Stimulated activated CD4-positive, alpha-beta T cell treated with anti-CD3 and anti-CD28 coated beads, Interleukin-15, amount 100 ng/mL, for 24 hours (primary cell): ENCODE measurements at places on chromosomes 3 and 15.
A peak's percentile ranks its signal among the peaks of the same experiment; 100 is the strongest.

DNA sequence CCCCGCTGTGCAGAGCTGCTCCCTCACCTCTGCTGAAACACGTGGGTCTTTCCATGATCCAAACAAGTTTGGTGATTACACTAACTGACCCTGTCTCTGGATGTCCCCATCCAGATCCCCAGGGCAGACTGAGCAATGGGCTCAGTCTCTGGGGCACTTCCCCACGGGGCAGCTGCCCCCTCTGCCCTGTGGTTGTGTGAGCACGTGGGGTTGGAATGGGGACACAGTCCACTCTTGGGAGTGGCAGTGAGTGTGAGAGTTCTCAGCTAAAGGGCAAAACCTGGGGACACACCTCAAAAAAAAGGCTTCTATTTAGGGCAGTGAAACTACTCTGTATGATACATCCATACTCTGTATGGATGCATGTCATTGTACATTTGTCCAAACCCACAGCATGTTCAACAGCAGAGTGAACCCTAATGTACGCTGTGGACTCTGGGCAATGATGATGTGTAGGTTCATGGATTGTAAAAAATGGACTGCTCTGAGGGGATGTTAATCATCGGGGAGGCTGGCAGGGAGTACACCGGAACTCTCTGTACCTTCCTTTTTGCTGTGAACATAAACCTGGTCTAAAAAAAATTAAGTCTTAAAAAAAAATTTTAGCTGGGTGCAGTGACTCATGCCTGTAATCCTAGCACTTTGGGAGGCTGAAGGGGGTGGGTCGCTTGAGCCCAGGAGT is 49.9 kb upstream of the BLM start:
- DNase-seq, result no peak

DNA sequence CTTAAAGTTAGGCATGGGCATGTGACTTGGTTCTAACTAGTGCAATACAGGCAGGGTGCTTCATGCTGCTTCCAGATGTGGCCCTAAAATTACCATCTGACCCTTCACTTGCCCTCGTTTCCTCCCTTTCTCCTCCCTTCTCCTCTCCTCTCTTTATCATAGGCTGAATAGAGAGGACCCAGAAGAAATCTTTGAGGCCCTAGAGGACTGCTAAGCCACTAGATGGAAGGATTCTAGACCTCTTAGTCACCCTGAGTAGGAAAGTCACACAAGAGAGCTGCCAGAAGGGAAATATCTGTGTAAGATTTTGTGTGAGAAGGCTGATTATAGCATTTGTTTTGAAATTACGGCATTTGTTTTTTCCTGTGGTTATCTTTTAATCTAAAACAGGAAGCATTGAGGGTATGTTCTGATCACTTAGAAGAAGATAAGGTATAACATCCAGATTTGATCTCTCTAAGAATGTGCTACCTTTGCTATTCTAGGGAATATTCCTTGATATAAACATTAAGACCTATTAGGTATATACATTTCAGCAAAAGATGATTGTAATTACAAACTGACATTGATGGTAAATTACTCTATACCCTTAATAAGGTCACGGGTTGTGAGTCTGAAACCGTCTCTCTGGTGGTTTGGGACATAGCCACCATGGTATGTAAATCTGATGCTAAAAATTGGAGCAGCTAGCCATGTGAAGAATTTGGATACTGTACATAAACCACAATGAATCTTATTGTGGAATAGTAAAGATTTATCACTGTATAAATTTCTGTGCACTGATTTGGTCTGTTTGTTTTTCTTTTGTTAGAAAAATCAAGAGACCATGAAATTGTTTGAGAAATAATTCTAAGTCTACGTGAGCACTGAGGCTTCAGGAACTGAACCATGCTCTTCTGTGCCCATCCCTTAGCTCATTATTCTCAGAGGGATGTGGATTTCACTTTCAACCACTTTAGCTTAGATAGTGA is 84.1 kb downstream of the TP63 start:
- no peak for DNase-seq

DNA sequence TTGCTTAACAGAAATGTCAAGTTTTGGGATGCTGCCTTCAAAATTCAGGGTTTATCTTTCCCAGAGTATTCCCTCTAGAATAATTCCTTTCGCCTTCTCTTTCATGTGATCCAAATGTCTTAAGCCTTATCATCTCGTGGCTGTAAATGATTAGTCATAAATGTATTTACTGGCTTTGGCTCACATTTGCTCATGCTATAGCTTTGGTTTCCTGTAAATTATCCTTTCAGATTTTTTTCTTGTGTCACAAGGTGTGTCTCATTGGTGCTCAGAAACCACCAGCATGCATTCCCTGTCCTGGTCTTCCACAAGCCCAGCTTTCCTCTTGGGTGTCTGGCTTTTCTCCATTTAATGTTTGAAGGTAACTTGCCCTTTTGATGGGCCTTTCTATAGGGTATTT is 692.7 kb upstream of the ALCAM start:
- DNase-seq, result no peak

- DNase-seq, result no peak
Measured at GRCh38 chr3:124032311-124032880, 40.5 kb upstream of the ROPN1 start.

DNA sequence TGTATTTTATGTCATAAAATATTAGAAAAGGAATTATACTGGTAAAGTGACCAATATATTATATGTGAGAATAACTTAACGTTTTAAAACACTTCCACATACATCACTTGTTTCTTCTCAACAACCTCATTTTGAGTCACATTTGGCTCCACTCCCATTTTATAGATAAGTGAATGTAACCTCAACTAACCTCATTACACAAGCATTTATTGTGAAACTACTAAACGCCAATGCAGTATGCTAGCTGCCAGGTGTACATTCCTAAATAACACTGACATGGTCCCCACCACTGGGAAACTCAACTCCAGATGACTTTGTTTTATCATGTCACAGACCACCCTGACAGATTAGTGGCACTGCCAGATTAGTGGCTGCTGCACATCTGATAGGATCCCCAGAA is 249.7 kb upstream of the CNTN4 start:
- no peak for DNase-seq

GRCh38 chr15:99681990-99682389 is 51.2 kb downstream of the LYSMD4 start:
- no peak for DNase-seq

GRCh38 chr15:90262426-90262825 is 3.0 kb upstream of the NGRN start:
- no peak for DNase-seq

DNA sequence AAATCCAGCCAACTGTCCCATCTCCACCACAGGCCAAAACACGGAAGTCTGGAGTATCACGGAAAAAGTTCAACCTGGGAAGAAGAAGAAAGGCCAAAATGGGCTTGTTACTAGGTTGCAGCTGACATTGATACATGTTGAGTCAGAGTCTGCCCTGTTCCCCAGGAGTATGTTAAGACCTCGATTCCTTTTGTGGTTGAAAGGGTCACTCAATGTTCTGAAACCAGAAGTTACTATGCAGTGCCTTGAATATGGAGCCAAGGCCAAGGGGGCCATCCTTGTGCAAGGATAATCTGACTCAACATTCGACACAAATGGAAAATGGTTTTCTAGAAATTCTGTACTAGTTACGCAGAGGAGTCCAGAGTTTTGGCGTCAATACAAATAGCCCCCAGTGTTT is 104.2 kb downstream of the DGKG start:
- no peak for DNase-seq

GRCh38 chr3:34005886-34006285 is 207.5 kb downstream of the PDCD6IP start:
- no peak for DNase-seq

- no peak for DNase-seq
Measured at GRCh38 chr3:2765002-2765579, 345.1 kb downstream of the IL5RA start.

GRCh38 chr3:106452096-106452495 is 583.3 kb upstream of the CBLB start:
- no peak for DNase-seq

- DNase-seq, result no peak
Measured at GRCh38 chr15:99582508-99582960, 16.8 kb downstream of the MEF2A start.

GRCh38 chr3:186208296-186208989 is 99.6 kb upstream of the ETV5 start:
- no peak for DNase-seq

- no peak for DNase-seq
Measured at GRCh38 chr3:53715815-53716483, 130.3 kb downstream of the CHDH start.

DNA sequence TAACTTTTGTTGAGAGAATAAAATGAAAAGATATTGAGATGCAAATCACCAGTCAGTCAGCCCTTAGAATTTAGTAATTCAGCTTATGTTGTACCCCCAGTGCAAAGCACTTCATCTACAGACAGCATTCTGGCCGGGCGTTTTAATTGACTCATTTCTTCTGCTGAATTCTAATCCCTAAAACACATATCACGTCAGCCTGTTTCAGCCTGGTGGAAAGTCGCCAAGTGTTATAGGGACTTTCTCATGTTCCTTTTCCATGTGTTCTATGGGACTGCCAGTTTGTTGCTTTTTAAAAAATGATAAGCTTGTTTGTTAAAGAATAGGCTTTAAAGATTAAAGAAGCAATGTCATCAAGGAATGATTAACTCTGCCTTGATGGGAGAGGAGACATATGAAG is 169.7 kb upstream of the BFSP2 start:
- no peak for DNase-seq

DNA sequence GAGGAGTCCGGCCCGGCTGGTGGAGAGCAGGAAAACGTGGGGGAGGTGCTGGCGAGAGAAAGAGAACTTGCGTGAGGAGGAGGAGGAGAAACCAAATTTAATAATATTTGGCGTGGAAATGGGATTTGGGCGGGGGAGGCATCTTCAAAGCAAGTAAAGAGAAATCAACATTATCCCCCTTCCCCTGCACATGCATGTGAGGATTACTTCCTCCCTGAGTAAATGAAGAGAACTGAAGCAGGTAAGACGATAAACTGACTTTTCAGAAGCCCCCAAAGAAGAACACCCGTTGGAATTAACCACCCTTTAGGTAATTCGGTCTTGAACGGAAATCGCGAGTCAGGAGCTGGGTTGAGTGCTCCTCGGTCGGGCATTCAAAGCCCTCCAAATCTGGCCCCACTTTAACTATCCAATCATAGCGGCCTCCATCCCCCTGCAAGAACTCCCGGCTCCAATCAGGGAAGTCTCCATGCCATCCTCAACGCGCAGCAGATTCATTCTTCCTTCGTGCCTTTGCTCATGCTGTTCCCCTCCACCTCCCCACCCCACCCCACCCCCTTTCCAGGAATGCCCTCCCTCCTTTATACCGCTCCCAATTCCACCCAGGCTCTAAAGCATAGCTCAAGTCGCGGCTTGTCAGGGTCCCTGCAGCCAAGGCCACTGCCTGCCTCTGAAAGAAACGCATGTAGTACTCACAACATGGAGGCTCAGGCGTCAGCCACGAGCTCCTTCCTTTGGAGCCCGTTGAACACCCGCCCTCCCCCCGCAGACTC is 545 bp upstream of the RFX7 start:
- peak; percentile 55 for DNase-seq

- DNase-seq, result peak; percentile 60
Measured at GRCh38 chr15:80160570-80161156, 7.9 kb downstream of the FAH start.

- no peak for DNase-seq
Measured at GRCh38 chr3:4588466-4588865, 95.3 kb downstream of the ITPR1 start.

- no peak for DNase-seq
Measured at GRCh38 chr3:10697918-10698317, 118.1 kb upstream of the SLC6A11 start.

DNA sequence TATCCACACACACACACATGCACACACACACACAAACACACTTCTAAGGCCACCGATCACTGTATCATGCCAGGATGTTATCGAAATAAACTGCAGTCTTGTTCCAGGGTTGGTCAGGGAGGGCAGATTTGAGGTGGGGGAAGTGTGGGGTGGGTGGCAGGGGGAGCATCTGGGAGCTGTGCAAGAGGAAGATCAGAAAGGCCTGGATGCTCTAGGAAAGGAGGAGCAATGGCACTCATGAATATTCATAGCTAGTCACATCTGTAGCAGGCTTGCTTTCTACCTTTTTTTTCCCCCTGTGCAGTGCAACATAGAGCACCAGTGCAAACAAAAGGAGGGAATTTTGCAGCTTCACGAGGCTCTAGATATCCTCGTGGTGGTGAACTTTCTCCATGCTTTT is 84.9 kb downstream of the MEIS2 start:
- no peak for DNase-seq

- no peak for DNase-seq
Measured at GRCh38 chr3:30943206-30943605, 48.7 kb upstream of the GADL1 start.

DNA sequence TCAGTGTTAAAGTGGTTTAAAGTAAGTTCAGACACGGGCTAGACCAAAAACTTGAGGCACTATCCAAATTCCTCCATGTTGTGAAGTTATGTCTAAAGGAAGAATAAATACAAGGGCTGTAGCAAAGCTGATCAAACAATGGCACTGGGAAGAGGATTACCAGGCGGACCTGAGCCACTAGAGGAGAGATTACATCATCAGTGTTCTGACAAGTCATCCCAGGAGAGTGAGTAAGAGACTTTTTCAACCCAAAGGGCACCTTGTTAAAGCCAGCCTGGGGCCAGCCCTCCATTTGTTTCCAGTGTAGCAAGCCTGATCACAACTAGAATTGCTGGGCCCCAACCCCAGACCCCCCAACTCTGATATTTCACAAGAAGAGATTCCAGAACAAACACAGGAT is 166.9 kb downstream of the DCLK3 start:
- no peak for DNase-seq

GRCh38 chr3:177594096-177594495 is 396.8 kb upstream of the TBL1XR1 start:
- DNase-seq, result no peak

- DNase-seq, result no peak
Measured at GRCh38 chr15:60326343-60326742, 71.4 kb downstream of the ANXA2 start.

DNA sequence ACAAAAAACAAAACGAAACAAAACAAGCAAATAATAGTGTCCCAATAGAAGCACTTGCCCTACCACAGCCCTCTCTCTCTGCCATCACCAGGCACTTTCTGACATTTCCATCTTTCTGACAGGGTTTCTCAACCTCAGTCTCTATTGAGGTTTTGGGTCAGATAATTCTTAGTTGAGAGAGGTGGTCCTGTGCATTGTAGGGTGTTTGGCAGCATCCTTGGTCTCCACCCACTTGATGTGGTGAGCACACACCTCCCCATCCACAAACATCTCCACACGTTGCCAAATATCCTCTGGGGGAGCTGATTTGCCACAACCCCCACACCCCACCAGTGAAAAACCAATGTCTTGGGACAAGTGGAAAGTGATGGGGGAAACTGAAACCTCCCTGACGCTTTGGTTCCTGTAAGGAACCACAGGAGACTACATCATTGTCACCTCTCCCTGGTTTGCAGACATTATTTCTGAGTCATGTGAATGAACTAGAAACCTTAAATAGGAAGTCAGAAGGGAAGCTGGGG is 733.7 kb upstream of the CFAP20DC start:
- DNase-seq, result peak; percentile 65
